ENCODE measurements at places on chromosomes 3 and 15.

- DNase-seq = no peak
Measured at GRCh38 chr3:89002191-89002590, 105.2 kb upstream of the EPHA3 start.

- DNase-seq = no peak
Measured at GRCh38 chr3:135040321-135041240, 245.5 kb downstream of the EPHB1 start.

GRCh38 chr3:30645077-30645476 lies 38.7 kb downstream of the TGFBR2 start:
- no peak for DNase-seq

GRCh38 chr15:92034227-92034626 lies 180.7 kb downstream of the SLCO3A1 start:
- no peak for DNase-seq

GRCh38 chr3:171813897-171814460 lies 3.7 kb upstream of the PLD1 start:
- no peak for DNase-seq

- DNase-seq = no peak
Measured at GRCh38 chr15:63244399-63244798, 33.0 kb upstream of the APH1B start.

DNA sequence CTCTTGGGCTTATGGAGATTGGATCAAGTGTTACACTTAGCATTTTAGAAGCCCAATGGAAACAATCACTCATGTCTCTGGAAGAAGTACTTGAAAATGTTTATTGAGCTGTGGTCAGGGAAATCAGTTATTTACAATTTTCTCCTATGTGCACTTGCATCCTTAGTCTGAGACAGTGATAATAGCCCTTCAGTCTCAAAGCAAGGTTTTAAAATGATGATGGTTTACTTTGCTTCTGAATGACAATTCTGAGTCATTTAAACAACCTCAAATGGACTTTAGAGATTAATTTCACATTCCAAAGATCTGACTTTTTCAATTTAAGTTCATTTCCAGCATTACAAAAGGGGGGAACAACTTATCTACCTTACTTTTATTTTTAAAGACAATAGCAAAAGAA lies 20.1 kb downstream of the TIPARP start:
- DNase-seq = no peak

DNA sequence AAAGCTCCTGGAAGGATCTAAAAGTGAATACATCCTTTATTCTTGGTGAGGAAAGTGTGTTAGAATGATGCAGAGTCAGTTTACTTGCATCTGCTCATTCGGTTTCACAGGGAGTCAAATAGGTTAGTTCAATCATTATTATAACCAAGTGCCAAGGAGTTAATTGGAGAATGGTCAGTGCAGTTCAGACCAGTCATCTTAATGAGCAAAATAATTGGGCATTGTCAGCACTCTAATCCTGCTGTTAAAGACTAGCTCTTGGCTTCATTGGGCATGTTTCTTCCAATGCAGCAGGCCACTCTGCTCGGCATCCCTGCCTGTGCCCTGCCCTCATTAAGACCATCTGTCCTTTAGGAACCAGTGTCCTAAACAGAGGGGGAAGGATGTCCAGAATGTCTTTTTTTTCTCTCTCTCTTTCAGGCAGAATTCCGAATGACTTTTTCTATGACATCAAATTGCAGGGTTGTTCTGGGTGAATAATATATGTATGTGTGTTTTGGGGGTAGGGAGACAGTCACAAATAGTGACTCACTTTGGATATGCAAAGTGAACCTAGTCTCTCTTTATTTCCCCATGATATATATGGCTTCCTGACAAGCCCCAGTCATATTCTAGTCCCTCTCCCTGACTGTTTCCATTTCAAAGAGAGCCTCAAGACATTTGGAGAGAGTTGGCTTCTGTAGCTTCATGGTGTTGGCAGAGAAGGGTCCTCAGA lies 205.4 kb upstream of the TRIM42 start:
- no peak for DNase-seq

- no peak for DNase-seq
Measured at GRCh38 chr3:125032683-125033082, 23.1 kb downstream of the HEG1 start.

DNA sequence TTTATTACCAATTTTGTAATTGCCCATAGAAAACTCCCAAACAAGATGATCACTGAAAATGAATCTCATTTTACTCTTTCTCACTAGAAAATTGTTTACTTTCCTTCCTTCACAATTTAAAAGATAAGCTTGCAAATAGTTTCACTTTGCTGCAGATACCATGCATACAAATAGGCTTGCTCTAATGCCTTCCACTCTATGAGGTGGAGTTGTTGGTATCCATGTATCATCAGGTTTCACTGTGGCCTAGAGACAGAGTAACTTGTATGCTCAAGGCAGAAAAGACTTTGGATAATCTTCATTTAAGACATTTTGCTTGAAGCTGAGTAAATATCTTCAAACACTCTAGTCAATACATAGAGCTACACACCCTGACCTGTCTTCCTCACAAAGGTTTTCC lies 60.8 kb downstream of the RYK start:
- no peak for DNase-seq

DNA sequence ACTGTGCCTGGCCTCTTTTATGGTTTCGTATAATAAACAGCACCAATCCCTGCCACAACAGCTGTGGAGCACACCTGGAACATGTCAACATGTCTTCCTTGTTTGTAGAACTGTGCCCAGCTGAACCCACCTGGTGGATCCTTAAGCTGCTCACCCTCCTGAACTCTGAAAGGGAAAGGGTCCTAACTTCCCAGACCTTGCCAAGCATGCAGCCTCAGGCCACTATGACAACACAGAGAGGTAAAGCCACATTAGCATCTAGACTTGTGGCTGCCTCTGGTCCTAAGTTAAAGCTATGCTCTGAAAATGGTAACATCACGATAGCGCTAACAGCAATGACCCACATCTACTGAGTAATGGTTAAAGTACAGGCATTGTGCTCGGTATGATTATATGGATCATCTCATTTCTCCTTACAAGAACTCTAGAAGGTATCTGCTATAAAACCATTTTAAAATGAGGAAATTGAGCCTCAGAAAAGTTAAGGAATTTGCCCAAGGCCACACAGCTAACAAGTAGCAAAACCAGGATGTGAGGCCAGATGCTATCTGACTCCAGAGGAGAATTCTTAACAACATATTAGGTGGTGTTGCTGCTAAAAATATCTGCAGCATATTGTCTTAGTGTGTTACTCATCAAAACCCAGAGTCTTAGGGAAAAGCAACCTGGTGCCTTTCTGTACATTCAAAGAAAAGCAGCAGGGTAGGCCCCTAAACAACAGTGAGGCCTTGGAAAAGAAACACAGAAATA lies 23.1 kb upstream of the HERC1 start:
- no peak for DNase-seq

- DNase-seq = no peak
Measured at GRCh38 chr3:50563867-50564266, 3.7 kb downstream of the C3orf18 start.

- no peak for DNase-seq
Measured at GRCh38 chr15:64138331-64138941, 13.1 kb upstream of the SNX22 start.

GRCh38 chr3:100184948-100185570 lies 70.8 kb upstream of the FILIP1L start:
- no peak for DNase-seq

DNA sequence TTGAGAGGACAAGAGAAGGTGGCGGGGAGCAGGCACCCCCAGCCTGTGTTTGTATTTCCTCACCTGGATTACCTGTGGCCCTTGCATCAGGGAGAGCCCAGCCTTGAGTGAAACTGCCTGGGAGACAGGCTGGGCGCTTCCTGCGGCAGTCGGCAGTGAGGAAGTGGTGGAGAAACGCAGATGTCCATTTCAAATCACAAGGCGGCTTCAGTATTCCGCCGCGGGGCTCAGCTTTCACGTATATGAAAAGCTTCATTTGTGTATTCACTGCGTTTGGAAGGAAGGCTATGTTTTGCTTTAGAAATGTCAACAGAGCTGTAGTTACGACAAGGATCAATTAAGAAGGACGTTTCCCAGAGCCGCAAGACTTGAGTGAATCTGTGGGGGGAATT lies 167.4 kb upstream of the CTDSPL start:
- peak; percentile 74 for DNase-seq

DNA sequence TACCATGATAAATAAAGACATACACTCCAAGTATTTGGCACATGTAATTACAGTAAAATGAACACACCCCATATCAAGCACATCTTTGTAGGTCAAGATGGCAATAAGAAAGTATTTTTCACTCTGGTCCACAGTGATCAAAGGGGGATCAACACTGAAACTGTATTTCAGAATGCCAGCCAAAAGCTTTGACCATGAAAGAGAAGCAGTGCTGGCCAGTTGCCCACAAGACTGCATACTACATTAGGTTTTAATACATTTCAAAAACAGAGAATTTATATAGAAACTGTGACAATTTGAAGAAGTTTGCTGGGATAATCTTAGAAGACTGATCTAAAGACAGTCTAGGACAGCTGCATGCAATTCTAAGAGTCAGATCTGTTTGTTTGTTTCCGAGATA lies 1035.3 kb downstream of the FHIT start:
- no peak for DNase-seq

GRCh38 chr3:132232231-132232792 lies 84.9 kb upstream of the ACP3 start:
- no peak for DNase-seq

GRCh38 chr3:185711255-185711870 lies 113.5 kb downstream of the IGF2BP2 start:
- DNase-seq = no peak

- DNase-seq = no peak
Measured at GRCh38 chr3:66211779-66212178, 9.0 kb upstream of the SLC25A26 start.

GRCh38 chr3:129046037-129046731 lies 14.4 kb upstream of the GP9 start:
- no peak for DNase-seq

DNA sequence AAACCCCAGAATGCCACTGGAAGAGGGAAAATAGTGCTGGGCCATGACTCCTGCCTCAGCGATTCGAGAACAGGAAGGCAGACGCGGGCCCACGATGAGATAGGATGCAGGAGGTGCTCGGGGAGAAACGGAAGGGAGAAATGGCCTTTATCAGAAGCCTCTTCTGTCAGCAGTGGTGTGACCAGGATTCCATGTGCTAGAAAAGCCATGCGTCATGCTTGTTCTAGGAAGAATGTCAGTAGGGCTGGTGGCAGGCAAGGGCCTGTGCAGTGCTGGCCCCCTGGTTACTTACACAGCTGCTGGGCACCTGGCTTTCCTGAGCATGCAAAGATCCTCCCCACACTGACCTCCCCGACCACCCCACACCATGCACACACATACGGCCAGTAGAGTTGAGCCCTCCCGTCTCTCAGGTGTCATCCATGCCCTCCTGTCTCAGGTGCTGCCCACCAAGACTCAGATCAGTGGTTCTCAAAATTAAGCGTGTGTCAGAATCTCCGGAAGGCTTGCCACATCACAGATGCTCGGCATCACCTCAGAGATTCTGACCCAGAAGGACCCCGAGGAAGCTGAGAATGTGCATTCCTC lies 106.7 kb downstream of the ADAMTS17 start:
- no peak for DNase-seq

Data from left hindlimb (tissue), 1 donor.